ENCODE measurements at places on chromosomes 5 and 9.

GRCh38 chr5:173772384-173773059 is 115.6 kb upstream of the CPEB4 start:
- DNase-seq: no peak

GRCh38 chr5:142684508-142685041 is 1.3 kb downstream of the FGF1 start:
- DNase-seq: no peak

DNA sequence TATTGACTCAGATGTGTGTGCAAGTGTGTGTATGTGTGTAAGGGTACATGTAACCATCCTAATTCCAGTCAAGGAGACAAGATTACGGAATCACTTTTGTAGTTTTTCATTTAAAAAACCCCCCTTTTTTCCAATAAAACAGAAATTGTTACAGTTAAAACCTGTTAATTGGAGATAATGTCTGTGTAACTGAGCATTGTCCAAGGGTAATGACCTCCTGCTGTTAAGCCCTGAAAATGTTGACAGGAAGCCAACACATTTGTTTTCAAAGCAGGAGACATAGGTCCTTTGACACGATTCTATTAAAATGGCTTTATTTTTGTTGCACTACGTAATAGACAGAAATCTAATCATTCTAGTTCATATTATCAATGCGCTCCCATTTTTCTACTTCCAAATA is 457.3 kb upstream of the ARRDC3 start:
- no peak for DNase-seq

GRCh38 chr9:108786901-108787689 is 68.7 kb downstream of the ACTL7B start:
- no peak for DNase-seq

DNA sequence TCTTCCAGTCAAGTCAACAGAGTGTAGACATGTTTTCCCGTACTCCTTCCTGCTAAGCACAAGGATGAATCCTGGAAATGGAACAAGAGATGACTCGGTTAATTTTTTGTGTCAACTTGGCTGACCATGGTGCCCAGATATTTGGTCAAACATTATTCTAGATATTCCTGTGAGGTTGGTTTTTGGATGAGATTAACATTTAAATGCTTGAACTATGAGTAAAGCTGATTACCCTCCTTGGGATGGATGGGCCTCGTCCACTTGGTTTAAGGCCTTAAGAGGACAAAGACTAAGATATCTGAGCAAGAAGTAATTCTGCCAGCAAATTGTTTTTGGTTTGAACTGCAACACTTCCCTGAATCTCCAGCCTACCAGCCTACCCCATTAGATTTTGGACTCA is 338.1 kb upstream of the MSX2 start:
- DNase-seq: no peak
